SHP77 treated with DMSO at 0.1 percent for 48 hours (cell line): ENCODE measurements at places on chromosomes 16 and 17.

DNA sequence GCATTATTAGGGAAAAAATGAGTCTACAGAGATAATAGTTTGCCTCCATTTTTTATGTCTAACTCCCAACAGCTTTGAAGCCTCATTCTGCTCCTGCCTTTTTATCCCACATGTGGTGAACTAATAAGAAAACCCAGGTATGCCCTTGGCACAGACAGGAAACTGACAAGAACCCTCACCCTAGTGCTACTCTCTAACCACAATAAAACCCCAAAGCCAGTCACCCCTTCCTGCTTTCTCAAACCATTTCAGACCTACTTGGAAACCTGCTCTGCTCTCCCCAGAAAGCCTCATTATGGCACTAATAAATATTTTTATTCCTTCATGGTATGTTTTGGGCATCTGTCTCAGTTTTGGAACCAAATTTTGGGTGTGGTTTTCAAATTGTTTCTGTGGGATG, 3.9 kb upstream of the MARVELD3 start:
- no peak for DNase-seq

- DNase-seq, result no peak
These were observed 23.1 kb downstream of the PDIA2 start for GRCh38 chr16:305916-306626.

- no peak for DNase-seq
These were observed 27.3 kb downstream of the IGF2BP1 start for GRCh38 chr17:49024523-49024922.

GRCh38 chr17:77364381-77364911, 223.7 kb downstream of the SEC14L1 start:
- no peak for DNase-seq

- DNase-seq, result no peak
These were observed 17.3 kb downstream of the COG1 start for GRCh38 chr17:73210002-73210678.

- DNase-seq, result no peak
These were observed 204.4 kb downstream of the IRF8 start for GRCh38 chr16:86103320-86103719.

GRCh38 chr17:71427801-71428200, 693.0 kb upstream of the SOX9 start:
- no peak for DNase-seq

GRCh38 chr17:16933317-16934132, 38.4 kb downstream of the TNFRSF13B start:
- peak; percentile 98 for DNase-seq

GRCh38 chr17:75114552-75115314, 5.0 kb downstream of the ARMC7 start:
- no peak for DNase-seq

GRCh38 chr17:13297183-13297582, 279.4 kb upstream of the ELAC2 start:
- DNase-seq, result peak; percentile 100

- DNase-seq, result no peak
These were observed 24.4 kb upstream of the ADCY9 start for GRCh38 chr16:4140652-4141051.
